ENCODE measurements at places on chromosomes 5 and 9. TPM values are rescaled to one million over a fixed set of nuclear protein-coding genes. Genes with fewer than 3 reads are reported as not detected.

GRCh38 chr5:108606185-108606584 is 141.5 kb upstream of the FER start:
- H3K4me3 ChIP-seq: no peak overlapping the region
- no peaks in the 10 kb centered on the region for H3K36me3 ChIP-seq

DNA sequence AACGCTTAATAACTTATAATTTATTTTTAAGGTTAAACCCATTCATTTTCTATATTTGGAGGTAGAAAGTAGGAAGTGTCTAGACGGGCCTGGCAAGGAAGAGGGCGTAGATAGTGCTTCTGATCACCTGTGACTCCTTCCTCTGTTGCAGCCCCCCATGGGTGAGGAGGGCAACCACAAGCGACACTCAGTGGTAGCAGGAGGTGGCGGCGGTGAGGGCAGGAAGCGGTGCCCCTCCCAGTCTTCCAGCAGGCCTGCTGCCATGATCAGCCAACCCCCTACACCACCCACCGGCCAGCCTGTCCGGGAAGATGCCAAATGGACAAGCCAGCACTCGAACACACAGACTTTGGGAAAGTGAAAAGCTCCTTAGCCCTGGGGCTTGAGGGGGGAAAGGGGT is 36.7 kb downstream of the FAXDC2 start:
- no peak overlapping the region for H3K4me3 ChIP-seq
- no peak overlapping the region for H3K27ac ChIP-seq
- no peaks in the 10 kb centered on the region for H3K27me3 ChIP-seq
- no peak for DNase-seq
- peaks cover 13% of the 10 kb centered on the region for H3K4me1 ChIP-seq

GRCh38 chr9:116639251-116639741 is 47.8 kb upstream of the TRIM32 start:
- no peak overlapping the region for H3K4me3 ChIP-seq
- DNase-seq: no peak
- no peaks in the 10 kb centered on the region for H3K27me3 ChIP-seq
- peaks cover 14% of the 10 kb centered on the region for H3K4me1 ChIP-seq
- H3K36me3 ChIP-seq: no peaks in the 10 kb centered on the region
- H3K27ac ChIP-seq: no peak overlapping the region

DNA sequence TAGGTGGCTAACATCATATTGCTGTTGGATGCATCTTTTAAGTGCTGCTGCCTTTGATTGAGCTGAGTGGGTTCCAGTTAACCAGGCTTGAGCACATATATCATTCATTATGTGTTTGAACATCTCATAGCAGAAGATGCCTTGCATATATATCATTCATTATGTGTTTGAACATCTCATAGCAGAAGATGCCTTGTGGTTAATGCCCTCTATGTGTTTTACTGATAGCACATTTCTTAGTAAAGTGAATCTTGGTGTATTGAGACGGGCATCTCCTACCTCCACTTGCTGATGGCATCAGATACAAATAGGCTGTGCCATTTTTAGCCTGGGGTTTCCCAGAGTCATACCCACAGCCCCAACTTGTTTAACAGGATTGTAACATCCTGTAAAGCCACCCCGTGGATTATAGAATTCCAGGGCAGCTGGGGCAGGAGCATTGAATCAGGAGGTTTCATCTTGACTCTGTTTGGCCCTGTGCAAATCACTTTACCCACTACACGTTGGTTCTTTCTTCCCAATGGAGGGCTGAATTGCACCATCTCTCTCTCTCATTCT is 26.5 kb downstream of the MTAP start:
- H3K4me3 ChIP-seq: no peak overlapping the region
- peaks cover 87% of the 10 kb centered on the region for H3K36me3 ChIP-seq
- no peak overlapping the region for H3K27ac ChIP-seq
- no peaks in the 10 kb centered on the region for H3K27me3 ChIP-seq

The SERF1A gene
- total RNA-seq: 6.4 TPM

The DMRTA1 gene
- total RNA-seq: 6.3 TPM

GRCh38 chr9:8486095-8486494 is 686.5 kb upstream of the DMAC1 start:
- H3K36me3 ChIP-seq: peaks cover 33% of the 10 kb centered on the region
- no peaks in the 10 kb centered on the region for H3K27me3 ChIP-seq
- H3K4me1 ChIP-seq: no peaks in the 10 kb centered on the region
- peak; percentile 81 for DNase-seq
- H3K4me3 ChIP-seq: no peak overlapping the region

DNA sequence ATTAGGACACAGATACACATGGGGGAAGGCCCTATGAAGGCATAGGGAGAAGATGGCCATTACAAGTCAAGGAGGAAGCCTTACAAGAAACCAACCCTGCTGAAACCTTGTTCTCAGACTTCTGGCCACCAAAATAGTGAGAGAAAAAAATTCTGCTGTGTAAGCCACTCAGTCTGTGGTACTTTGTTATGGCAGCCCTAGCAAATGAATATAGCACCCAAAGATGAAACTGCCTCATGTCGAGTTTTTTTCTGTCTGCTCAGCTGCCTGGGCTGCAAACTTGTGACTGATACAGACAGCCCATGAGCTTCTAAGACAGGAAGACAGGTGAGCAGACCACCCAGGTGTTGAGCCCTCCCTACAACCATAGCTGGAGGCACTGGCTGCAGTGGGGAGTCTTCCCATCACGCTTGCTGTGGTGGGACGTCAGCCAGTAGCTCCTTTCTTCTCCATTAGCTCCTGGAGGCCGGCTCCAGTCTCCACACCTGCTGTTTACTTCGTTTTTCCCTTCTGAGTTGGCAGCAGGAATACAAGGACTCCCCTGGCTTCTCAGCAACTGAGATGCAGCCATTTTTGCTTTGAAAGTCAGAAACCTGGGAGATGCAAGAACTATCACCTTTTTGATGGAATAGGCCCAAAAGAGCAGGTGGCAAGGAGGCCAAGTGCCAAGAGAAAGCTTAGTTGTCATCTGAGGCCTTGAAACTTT is 164.9 kb downstream of the SEMA6A start:
- no peaks in the 10 kb centered on the region for H3K36me3 ChIP-seq
- H3K27ac ChIP-seq: no peak overlapping the region
- peak; percentile 25 for DNase-seq
- H3K4me3 ChIP-seq: no peak overlapping the region
- H3K27me3 ChIP-seq: no peaks in the 10 kb centered on the region
- no peaks in the 10 kb centered on the region for H3K4me1 ChIP-seq

DNA sequence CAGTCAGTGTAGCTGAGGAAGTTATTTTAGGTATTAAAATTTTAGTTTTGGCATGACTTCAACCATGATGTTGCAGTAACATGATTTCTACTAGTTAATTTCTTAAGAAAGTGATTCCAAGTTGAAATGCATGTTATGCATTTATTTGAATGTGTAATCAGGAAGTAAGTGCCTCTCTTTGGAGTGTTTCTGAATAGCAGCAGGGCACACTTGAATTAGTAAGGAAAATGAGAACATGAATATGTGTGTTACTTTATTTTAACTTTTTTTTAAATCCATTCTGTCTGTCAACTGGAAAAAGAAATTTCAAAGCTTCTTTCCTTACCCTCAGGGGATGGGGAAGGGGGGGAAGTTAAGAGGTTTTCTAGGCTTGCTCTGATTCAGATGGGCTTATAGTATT is 40.4 kb downstream of the CTNNA1 start:
- no peak overlapping the region for H3K4me3 ChIP-seq
- no peak overlapping the region for H3K27ac ChIP-seq
- no peak for DNase-seq
- H3K4me1 ChIP-seq: no peaks in the 10 kb centered on the region

The MTREX gene
- 91.0 TPM for total RNA-seq

- no peaks in the 10 kb centered on the region for H3K4me1 ChIP-seq
- no peaks in the 10 kb centered on the region for H3K36me3 ChIP-seq
- H3K27me3 ChIP-seq: no peaks in the 10 kb centered on the region
Observed at GRCh38 chr5:43225649-43226245, 33.7 kb downstream of the NIM1K start.

The RUSC2 gene
- 25.5 TPM for total RNA-seq

The MAMDC4 gene
- 13.1 TPM for total RNA-seq

- no peak overlapping the region for H3K4me3 ChIP-seq
- no peak for DNase-seq
- no peaks in the 10 kb centered on the region for H3K27me3 ChIP-seq
- H3K36me3 ChIP-seq: no peaks in the 10 kb centered on the region
Observed at GRCh38 chr5:131252824-131253171, 11.1 kb upstream of the CDC42SE2 start.

The OTULINL gene
- total RNA-seq: 8.9 TPM

DNA sequence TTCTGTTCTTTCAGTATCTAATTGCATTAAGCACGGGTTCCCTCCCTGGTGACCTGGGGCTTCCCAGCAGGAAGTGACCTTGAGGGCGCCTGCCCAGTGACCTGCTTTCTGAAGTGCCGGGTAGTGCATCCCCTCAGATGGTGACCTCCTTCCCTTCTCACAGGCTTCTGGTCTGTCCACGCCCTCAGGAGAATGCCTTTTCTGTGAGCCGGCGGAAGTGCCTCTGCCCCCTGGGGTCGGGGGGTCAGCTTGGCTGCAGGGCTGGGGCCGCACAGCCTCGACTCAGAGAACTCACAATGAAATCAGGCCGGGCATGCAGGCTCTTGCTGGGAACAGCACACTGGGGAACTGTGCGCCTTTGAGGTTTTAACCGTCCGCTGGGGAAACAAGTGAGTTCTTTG is 124.5 kb upstream of the PHYKPL start:
- H3K27ac ChIP-seq: peak overlapping the region; percentile 69
- H3K4me1 ChIP-seq: no peaks in the 10 kb centered on the region
- H3K36me3 ChIP-seq: no peaks in the 10 kb centered on the region
- no peak overlapping the region for H3K4me3 ChIP-seq
- DNase-seq: peak; percentile 91

The SLC6A19 gene
- total RNA-seq: 0.16 TPM

The LCN15 gene
- total RNA-seq: 1.2 TPM

DNA sequence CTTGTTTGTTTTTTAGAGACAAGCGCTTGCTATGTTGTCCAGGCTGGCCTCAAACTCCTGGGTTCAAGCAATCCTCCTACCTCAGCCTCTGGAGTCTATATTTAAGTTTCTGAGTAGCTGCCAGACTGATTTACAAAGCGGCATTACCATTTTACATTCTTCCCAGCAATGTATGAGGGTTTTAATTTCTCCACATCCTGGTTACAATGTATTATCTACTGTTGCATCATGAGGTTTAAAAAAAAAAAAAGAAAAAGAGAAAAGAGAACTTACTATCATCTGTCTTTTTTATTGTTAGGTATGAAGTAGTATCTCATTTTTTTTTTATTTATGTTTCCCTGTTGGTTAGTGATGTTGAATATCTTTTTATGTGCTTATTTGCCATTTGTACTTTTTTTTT is 18.9 kb upstream of the CLINT1 start:
- H3K27me3 ChIP-seq: no peaks in the 10 kb centered on the region
- H3K4me3 ChIP-seq: no peak overlapping the region
- no peaks in the 10 kb centered on the region for H3K4me1 ChIP-seq
- DNase-seq: no peak
- H3K27ac ChIP-seq: no peak overlapping the region

DNA sequence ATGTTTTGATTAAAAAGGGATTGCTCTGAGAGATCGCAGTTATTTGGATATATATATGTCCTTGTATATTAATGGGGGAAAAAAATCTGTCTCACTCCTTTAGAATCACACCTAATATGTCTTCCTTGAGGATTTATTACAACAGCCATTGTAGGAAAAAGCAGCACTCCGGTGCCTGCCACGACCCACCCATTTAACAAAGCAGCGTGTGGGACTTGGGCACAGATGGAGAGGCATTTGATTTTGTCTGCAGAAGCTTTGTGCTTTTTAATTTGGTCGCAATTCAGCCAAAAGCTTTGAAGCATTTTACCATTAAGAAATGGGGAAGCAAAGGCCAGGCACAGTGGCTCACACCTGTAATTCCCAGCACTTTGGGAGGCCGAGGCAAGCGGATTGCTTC is 159.2 kb downstream of the SMARCA2 start:
- no peak overlapping the region for H3K4me3 ChIP-seq
- H3K4me1 ChIP-seq: no peaks in the 10 kb centered on the region
- no peak overlapping the region for H3K27ac ChIP-seq
- no peaks in the 10 kb centered on the region for H3K27me3 ChIP-seq

The DNM1 gene
- total RNA-seq: 92.3 TPM

DNA sequence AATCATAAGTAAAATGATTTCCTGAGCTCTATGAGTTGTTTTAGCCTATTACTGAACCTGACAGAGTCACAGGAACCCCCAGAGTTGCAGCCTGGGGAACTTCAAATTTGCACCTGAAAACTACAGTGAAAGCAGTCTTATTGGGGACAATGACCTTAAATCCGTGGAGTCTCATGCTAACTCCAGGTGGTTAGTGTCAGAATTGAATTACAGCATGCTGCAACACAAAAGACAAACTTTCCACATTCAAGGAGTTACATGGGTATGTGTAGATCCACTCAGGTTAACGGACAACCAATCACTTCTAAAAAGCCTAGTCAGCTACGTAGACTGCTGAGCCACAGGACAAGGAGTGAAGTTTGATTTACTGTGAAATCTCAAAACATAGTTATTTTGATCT is 49.7 kb downstream of the PLPP1 start:
- peak overlapping the region; percentile 9 for H3K4me3 ChIP-seq
- peaks cover 40% of the 10 kb centered on the region for H3K36me3 ChIP-seq
- peaks cover 8% of the 10 kb centered on the region for H3K4me1 ChIP-seq
- no peaks in the 10 kb centered on the region for H3K27me3 ChIP-seq
- H3K27ac ChIP-seq: no peak overlapping the region
- peak; percentile 60 for DNase-seq

DNA sequence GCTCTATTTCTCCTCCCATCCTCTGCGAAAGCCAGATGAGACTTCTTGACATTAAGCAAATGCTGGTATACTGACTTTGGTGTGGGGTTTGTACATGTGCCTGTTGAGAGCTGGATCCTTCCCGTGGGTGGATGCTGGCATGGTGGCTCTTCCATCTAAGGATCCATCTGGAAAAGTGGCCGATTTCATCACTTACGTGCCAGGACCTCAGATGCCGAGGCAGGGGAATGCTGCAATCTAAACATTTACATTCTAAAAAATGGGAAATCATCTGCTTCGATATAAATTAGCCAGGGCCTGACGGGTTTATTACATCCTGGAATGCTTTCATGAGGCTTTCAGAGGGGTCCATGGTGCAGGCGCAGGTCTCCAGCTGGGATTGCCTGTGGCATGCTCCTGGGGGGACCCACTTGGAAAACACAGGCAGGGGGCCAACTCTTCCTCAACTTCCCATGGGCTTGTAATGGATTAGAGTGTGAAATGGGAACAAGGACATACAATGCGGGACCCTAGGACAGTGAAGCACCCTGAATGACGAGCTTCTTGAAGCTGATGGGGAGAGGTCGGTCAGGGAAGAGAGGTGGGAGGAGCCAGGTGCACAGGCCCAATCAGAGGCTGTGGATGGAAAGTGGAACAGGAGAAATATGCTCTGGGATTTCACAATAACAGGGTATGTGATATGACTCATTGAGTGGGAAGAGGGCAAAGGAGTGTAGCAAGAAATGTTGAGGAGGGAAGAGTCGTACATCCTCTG is 105.5 kb upstream of the PITX1 start:
- no peak overlapping the region for H3K4me3 ChIP-seq
- no peaks in the 10 kb centered on the region for H3K36me3 ChIP-seq
- no peaks in the 10 kb centered on the region for H3K27me3 ChIP-seq
- H3K4me1 ChIP-seq: peaks cover 7% of the 10 kb centered on the region
- H3K27ac ChIP-seq: no peak overlapping the region

The GMCL2 gene
- total RNA-seq: not detected
